ENCODE measurements at places on chromosomes 16 and 17.

DNA sequence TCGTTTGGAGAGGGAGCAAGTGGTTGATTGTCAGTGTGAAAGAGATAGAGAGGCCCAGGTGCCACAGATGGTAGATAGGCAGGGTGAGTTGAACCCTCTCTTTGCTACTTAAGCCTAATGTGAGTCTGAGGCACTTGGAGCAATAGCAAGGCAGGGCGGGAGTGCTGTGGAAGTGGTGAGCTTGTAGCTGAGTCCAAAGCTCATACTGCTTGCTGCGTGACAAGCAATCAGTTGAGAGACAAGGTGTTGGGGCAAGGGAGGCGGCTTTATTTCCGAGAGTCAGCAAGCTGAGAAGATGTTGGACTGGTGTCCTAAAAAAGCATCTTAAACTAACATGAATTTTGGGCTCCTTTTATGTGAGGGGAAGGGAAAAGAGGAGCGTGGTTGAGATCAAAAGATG lies 112.9 kb upstream of the ZKSCAN2 start:
- no peak for DNase-seq

DNA sequence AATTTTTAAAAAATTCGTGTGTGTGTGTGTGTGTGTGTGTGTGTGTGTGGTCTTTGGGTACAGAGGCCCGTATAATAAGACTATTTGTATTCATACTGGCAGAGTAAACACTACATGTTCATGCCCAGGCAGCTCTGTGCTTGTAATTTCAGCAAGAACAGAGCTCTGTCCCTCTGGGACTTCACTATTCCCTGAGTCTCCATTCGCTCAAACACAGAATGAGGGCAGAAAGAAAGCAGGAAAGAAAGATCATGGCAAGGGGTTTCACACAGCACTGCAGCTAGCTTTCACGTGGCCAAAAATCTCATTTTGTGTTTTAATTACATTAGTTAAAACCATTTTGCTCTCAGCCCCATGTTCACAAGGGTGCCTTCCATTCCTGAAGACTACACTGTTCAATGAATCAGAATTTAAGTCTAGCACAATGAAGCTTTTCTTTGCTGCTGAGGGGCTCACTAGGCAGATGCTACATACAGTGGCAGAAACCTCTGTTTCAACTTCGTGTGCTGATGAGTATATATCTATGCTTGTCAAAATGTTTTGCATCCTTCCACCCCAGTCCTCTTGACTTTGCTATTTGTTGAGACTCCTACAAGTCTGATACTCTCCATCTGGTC lies 198.4 kb upstream of the C17orf78 start:
- no peak for DNase-seq

GRCh38 chr17:27264068-27264812 lies 29.7 kb upstream of the WSB1 start:
- no peak for DNase-seq

DNA sequence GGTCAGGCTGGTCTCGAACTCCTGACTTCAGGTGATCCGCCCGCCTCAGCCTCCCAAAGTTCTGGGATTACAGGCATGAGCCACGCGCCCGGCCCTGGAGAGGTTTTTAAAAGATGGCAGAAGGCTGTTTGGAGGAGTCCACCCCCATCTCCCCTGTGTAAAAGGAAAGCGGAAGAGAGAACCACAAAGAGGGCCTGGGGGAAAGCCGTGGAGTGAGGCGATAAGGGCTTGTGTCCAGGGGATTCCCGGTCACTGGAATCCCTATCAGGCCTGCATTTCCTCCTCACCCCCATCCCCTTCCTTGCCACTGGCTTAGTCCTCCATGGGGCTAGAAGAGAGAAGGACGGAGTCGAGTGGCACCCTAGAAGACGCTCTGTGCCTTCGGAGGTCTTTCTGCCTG lies at the start of gene GP1BA:
Gene GP1BA, plus strand, starts transcription at position 315 of the 400 bp plus-strand sequence. CDS start 328 bp downstream, outside the sequence.
- no peak for DNase-seq

DNA sequence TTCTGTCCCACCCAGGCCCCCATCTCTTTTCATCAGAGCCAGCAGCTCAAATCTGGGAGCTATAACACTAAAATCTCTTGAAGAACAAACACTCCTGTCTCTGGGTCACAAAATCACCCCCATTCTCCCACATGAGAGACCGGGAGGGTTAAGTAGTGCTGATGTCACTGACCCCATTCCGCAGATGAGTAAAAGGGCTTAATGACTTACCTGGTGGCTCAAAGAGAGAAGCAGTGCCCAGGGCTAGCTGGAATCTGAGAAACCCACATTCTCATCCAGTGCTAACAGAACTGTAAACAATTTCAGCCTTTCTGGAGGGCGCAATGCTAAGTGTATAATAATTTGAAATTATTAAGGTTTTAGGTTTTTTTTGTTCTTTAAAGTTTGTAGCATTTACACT lies 26.3 kb upstream of the LHX1 start:
- no peak for DNase-seq

DNA sequence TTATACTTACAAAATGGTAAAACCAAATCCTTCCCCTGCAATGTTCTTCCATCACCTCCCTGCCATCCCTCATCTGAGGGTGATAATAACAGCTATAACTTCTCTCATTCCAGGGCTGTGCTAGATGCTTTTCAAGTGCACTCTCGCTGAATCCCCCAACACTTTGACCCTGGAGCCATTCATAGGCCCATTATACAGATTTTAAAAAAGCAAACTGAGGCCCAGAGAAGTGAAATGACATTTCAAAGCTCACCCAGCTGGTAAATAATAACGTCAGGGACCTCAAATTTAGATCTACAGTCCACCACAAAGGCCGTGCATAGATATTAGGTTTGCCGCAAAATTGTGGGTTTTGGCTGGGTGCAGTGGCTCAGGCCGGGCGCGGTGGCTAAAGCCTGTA lies 378.8 kb downstream of the SLC39A11 start:
- no peak for DNase-seq

DNA sequence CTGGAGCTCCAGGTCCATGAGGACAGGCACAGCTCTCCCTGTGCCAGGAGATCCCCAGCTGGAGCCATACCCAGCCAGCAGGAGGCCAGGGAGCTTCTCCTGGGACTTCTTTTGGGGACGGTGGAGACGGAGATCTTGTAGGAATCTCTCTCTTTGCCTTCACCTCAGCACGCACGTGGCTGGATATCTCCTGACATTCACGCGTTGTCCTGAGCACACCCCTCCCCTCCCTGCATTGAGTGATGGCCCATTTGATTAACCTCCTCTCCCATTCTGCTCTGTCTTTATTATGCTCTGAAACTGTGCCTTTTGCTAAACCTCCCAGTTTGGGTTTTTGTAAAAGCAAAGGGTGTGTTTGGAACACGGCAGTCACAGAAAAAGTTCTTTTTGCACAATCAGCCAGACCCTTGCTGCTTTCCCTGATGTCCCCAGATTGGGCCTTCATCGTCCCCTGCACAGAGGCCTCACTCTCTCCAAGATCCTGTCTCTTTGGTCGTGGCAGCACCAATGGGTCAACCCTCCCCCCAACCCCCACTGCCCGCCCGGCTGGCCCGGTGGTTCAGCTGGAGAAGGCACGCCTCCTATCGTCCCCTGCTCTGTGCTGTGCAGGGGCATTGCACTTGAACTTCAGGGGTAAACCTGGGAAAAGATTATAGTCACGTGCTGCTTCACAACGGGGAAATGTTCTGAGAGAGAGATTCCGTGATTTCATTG lies 32.5 kb upstream of the LGALS9 start:
- no peak for DNase-seq

DNA sequence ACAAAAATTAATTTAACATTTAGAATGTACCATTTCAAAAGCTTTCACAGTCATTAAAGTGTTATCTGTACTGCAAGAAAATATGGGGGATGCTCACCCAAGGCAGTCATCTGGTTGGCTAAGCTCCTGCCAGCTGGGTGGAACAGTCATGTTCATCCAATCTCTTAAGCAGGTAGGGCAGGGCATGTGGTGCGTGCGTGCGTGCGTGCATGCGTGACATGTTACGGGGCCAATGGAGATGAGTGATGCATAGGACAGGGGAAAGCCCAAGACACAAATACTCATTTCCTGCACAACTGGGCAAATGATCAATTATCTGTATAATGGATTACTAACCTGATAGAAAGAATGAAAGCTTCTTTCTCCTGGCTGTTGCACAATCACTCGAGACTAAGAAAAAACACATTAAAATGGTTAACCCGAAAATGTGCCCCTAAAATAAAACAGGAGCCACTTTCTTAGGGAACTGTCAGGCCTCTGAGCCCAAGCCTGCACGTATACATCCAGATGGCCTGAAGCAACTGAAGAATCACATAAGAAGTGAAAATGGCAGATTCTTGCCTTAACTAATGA lies 104.4 kb downstream of the MYO1D start:
- no peak for DNase-seq

DNA sequence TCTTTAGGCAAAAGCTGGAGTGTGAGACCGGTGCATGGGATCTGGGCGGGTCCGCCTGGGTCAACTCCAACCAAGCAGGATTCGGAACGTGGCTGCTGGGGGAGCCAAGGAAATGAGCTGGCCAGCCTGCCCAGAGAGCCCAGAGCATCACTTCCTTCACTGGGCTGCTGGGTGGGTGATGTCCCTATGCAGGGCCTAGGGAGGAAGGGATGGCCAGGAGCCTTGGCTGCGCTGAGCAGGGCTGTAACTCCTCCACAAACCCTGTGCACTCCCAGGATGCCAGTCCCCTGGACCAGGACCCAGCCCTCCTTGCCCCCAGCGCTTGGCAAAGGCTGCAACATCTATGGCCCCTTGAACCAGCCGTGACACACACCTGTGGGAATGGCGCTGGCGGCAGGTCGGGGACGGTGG lies 138.4 kb downstream of the RAB11FIP4 start:
- DNase-seq: no peak

DNA sequence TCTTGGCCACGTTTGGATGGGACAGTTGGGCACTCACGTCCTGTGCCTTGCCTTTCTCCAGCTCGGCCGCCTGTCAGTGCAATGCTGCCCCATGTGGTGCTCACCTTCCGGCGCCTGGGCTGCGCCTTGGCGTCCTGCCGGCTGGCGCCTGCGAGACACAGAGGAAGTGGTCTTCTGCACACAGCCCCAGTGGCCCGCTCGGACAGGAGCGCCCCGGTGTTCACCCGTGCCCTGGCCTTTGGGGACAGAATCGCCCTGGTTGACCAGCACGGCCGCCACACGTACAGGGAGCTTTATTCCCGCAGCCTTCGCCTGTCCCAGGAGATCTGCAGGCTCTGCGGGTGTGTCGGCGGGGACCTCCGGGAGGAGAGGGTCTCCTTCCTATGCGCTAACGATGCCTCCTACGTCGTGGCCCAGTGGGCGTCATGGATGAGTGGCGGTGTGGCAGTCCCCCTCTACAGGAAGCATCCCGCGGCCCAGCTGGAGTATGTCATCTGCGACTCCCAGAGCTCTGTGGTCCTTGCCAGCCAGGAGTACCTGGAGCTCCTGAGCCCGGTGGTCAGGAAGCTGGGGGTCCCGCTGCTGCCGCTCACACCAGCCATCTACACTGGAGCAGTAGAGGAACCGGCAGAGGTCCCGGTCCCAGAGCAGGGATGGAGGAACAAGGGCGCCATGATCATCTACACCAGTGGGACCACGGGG lies 7.1 kb downstream of the ACSF3 start:
- DNase-seq: no peak

GRCh38 chr17:42025936-42026335 lies 6.0 kb downstream of the NKIRAS2 start:
- no peak for DNase-seq

- DNase-seq: no peak
Observed at GRCh38 chr17:49629447-49629846, 48.5 kb downstream of the SPOP start.

DNA sequence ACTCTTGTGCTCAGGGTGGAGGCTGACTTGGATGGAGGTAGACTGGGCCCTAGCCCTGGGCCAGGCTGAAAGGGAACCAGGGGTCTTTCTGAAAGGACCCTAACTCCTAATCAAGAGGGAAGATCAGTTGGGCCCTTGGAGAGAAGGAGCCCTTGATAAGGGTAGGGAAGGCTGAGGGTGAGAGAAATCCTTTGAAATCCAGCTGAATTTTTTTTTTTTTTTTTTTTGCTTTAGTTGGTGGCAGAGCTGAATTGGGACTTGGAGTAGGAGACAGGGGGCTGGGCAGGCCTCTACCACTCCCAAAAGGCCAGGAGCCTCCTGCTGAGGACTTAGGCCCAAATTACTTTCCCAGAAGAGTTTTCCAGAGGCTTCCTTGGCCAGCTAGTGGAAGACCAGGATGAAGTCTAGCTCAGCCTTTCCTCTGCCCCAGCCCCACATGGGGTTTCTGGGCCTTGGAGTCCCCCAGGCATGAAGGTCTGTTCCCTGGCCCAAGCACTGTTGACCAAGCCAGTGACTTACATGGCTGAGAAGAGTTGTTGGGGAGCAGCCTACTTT lies 643 bp upstream of the HOXB3 start:
- no peak for DNase-seq

- no peak for DNase-seq
Observed at GRCh38 chr17:798246-798645, 16.1 kb downstream of the MRM3 start.

GRCh38 chr16:68246666-68247065 lies 1.5 kb downstream of the PLA2G15 start:
- no peak for DNase-seq

DNA sequence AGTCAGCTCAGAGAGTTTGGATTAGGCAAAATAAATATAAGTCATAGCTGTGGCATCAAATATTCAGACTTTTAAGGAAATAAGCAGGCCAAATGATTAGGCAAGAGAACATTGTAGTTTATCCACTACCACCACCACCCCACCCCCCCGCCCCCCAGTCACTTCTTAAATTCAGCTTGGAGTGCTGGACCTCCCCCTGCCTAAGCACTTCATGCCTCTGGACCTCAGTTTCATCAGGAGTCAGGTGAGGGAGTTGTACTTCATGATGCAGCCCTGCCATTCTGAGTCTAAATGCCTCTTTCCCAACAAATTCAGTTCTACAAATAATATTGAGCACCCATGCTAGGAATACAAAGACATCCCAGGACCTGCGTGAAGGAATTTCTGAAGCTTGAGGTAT lies 2.0 kb downstream of the POLR2C start:
- DNase-seq: no peak

DNA sequence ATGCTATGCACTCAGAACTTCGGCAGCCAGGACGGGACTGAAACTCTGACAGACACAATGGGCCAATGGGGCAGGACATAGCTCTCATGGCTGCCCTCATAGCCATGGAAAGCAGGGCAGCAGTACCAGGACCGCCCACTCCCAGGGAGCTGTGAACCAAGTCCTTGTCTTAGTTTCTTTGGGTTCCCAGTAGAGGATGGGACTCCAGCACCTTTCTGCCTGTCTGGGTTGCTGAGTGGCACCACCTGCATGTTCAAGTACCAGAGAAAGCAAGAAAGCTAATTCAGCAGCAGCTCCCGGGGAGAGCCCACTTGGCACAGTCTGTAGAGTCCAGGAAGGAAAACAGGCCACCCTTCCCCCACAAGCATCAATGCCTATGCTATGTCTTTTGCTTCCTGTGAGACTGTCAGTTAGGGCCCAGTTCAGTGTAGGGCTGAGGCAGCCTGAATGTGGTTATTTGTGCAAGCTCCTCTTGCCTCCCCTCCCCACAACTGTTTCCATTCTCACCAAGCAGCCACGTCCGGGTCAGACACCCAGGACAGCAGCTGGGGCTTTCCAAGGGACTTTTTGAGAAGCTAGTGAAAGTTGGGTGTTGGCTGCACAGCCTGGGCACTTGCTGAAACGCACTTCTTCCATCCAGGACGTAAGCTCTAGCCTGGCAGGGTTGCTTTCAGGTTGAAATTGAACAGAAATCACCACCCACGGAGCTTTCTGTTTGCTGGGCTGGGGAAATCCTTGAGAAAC lies 7.8 kb downstream of the SUPT4H1 start:
- DNase-seq: no peak

- no peak for DNase-seq
Observed at GRCh38 chr16:75073545-75074303, 42.9 kb downstream of the LDHD start.
